Esophagus squamous epithelium (tissue), 5 donors: ENCODE measurements at places on chromosomes 12 and 14.

DNA sequence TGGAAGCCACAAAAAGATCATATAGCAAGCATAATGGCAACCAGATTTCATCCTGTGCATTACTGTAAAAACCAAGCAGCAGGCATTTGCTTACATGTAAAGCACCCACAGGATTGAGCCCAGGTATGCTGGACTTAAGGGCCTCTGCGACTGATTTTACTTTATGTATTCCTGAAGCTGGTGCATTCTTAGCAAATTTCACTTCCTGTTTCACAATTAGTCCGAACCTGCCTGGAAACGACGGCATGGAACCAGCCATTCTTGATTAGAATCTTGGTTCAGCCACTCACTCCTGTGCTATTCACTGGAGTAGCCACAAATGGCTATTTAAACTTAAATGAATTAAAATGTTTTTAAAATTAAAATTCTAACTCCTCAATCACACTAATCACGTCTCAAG, 239.2 kb downstream of the NUAK1 start:
- H3K4me3 ChIP-seq: no peak overlapping the region
- peaks cover 31% of the 10 kb centered on the region for H3K4me1 ChIP-seq
- no peaks in the 10 kb centered on the region for H3K27me3 ChIP-seq
- no peak for DNase-seq
- H3K27ac ChIP-seq: no peak overlapping the region
- no peaks in the 10 kb centered on the region for H3K36me3 ChIP-seq

DNA sequence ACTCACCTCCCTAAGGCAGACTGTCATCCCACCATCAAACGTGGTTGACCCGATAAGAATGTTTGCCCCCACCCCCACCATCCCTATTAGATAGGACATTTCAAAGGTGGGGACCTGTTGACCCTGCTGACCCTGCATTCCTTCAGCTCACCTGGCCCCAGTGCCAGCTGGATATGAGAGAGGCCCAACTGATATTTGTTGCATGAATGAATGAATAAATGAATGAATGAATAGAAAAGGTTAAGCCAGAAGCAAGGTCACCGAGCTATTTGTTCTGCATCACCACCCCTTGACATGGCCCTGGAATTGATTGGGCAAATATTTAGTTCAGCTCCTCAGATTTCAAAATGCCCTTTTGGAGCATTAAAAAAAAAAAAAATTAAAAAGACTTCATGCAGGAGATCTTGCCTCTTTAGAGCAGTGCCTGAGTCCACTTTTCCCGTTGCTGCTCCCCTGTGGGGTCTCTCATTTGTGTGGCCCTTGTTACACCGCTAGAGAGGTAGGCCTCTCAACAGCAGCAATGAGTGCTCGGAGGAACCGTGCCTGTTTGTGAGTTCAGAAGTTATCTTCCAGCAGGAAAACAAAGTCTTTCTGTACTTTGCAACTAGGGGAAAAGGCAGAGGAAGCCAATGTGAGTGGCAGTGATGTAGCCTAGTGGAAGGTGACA, 8.5 kb upstream of the SERPINA5 start:
- DNase-seq: no peak
- H3K27me3 ChIP-seq: no peaks in the 10 kb centered on the region
- no peak overlapping the region for H3K4me3 ChIP-seq
- H3K36me3 ChIP-seq: no peaks in the 10 kb centered on the region
- no peaks in the 10 kb centered on the region for H3K4me1 ChIP-seq

DNA sequence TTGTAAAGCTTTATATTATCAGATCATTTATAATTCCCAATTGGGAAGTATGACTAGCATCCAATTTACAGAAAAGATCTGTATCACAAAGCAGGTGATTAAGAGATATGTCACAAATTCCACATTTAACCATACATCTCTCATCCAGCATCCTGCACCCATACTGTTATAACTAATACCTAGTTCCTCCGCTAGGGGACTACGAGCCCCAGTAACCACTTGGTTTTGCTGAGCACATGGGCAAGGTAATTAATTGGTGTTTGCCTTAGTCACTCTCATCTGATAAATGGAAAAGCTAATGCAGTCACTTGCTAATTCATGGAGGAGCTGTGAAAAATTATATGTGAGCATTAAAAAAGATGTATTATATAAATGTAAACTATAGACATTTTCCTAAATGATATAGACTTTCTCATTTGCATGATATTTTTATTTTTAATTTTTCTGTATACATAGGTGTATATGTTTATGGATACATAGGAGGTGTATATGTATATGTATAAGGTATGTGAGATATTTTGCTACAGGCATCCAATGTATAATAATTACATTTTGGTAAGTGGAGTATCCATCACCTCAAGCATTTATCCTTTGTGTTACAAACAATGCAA, 1031.8 kb downstream of the GALC start:
- H3K27me3 ChIP-seq: no peaks in the 10 kb centered on the region
- H3K36me3 ChIP-seq: no peaks in the 10 kb centered on the region
- H3K4me1 ChIP-seq: no peaks in the 10 kb centered on the region

DNA sequence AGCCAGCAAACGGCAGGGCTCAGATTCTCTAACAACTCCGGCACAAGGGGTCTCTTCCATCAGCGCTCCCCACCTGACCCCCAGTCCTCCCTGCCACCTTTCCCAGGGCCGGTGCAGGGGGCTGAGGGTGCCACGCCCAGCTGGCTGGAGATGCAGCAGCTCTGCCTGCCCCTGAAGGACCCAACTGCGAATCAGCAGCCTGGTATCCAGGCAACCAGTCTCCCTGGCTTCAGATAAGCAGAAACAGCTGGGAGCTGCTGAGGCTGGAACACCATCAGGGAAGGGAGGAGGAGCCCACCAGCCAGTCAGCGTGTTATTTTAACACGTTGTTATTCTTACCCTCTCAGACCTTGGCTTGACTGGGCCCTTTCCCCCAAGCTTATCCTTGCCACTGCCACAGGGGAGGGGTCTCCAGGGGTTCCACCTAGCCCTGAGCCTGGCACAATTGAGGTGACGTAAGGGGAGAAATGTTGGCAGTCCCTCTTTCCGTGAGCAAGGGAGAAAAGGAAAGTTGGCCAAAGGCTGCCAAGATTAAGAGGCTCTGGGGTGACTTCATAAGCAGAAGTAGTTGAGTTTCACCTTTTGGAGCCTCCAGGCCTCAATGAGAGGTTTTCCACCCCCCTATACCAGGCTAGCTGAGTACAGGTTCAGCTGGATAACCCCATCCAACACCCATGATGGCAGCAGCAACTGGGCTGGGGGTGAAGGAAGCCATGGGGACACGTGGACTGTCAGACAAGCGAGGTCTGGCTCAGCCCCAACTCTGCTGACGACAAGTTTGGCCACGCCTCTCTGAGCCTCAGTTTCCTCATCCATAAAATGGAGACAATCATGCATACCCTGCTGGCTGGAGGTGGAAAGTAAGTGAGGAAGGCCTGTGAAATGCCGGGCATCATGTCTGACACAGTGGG, 91.1 kb downstream of the IRF2BPL start:
- peaks cover 41% of the 10 kb centered on the region for H3K4me1 ChIP-seq
- H3K27me3 ChIP-seq: no peaks in the 10 kb centered on the region
- H3K27ac ChIP-seq: no peak overlapping the region
- no peaks in the 10 kb centered on the region for H3K36me3 ChIP-seq
- no peak overlapping the region for H3K4me3 ChIP-seq

DNA sequence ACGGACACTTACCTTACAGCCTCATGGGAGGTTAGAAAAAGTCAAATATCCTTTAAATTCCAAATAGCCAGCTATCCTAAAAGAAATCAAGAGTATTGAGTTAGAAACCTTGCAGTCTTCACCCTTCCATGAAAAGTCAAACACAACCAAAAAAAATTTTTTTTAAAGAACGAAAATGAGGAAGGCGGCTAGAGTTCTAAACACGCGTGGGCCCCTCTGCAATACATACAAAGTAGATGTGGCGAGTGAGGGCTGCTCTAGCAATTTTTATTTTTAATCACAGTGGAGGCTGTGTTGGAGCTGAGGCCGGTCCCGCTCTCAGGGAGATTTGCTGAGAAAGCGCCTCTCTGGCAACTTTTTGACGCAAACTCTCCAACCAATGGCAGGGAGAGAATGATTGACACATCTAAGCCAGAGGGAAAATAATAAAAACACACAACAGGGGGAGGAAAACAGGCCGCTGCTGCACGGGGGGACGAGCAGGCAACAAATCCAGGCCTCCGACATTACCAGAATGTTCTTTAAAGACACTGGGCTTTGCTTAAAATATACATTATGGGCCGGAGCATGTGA, at the start of gene OTX2:
Gene OTX2, minus strand, starts transcription at position 333 of the 573 bp plus-strand sequence. CDS start 5,023 bp downstream, outside the sequence.
- no peaks in the 10 kb centered on the region for H3K36me3 ChIP-seq

DNA sequence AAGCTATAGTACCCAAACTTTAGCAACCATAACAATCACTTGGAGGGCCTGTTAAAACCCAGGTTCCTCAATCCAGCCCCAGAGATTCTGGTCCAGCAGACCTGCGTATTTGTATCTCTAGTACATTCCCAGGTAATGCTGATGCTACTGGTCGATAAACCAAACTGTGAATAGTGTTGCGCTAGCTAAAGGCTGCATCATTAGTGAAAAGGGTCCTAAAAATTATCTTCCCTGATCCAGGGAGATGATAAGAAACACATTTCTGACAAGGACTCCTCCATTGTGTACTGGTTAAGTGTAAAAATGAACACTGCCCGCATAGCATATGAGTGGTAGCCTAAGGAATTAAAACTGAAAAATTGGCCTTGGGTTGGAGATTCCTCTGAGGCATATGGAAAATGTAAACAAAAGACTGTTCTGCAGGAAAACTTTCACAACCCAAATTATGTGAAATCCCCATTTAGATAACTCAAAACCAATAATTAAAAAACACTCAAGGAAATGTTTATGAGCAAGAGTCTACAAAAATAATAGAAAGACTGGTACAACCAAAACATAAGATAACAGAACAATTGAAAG, 322.7 kb downstream of the CEP128 start:
- H3K27me3 ChIP-seq: no peaks in the 10 kb centered on the region
- H3K4me1 ChIP-seq: peaks cover 4% of the 10 kb centered on the region
- no peak overlapping the region for H3K27ac ChIP-seq
- no peaks in the 10 kb centered on the region for H3K36me3 ChIP-seq

GRCh38 chr12:93902192-93902591, 225.0 kb downstream of the CRADD start:
- no peak for DNase-seq
- H3K36me3 ChIP-seq: no peaks in the 10 kb centered on the region
- H3K27me3 ChIP-seq: no peaks in the 10 kb centered on the region
- no peak overlapping the region for H3K4me3 ChIP-seq
- H3K4me1 ChIP-seq: no peaks in the 10 kb centered on the region

DNA sequence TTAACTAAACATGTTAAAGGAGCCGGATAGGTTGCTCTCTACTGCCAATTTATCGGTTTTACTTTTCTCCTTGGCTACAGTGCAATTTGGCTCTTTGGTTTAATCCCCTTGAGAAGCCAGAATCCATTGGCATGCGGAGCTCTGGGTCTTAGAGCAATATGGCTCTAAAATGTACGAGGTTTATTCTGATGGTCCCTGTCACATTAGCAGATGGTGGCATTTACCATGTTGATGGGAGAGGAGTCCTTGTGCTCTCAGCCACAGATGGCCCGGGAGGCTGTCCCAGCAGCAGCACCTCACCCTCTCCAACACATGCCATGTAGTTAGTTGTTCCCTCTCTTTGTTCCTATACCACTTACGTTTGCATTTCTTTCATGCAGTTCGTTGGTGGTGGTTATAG, 179.7 kb downstream of the RGS6 start:
- no peak overlapping the region for H3K4me3 ChIP-seq
- no peaks in the 10 kb centered on the region for H3K4me1 ChIP-seq
- no peaks in the 10 kb centered on the region for H3K27me3 ChIP-seq
- no peak overlapping the region for H3K27ac ChIP-seq
- DNase-seq: no peak

DNA sequence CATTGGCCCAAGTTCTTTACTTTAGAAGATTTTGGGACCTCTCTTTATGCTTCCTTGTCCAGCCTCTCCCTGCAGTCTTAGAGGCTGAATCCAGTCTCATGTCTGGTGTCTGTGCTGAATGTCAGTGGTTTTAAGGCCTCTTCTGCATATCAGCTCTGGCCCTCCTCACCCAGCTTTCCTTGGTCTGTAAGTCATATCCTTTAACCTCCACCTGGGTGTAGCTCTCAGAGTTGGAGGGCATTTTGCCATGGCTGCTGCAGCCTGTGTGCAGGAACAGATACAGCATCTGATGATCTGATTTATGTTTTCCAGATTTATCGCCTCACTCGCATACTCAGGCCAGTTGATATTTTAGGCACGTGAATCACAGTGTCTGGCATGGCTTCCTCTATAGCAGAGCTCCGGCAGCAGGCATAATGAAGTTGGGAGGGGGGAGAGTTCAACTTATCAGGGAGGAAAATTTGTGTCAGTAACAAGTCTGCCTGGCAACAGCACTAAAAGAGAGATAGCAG, 335.0 kb downstream of the PCNX1 start:
- no peaks in the 10 kb centered on the region for H3K27me3 ChIP-seq
- H3K36me3 ChIP-seq: no peaks in the 10 kb centered on the region
- no peaks in the 10 kb centered on the region for H3K4me1 ChIP-seq
- H3K27ac ChIP-seq: no peak overlapping the region
- no peak for DNase-seq
- H3K4me3 ChIP-seq: no peak overlapping the region

DNA sequence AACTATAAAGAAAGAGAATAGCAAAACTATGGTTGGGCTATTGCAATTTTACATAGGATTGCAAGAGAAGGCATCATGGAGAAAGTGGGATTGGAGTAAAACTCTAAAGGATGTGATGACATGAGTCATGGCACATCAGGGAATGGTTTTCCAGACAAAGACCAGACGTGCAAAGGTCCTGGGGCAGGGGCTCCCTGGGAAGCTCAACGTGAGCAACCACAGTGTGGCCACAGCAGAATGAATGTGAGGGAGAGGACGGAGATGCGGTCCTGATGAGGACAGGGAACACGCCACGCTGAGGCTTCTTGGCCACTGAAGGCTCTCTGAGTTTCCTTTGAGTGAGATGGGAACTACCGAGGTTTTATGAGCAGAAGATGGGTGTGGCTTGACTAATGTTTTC, 38.2 kb downstream of the FZD10 start:
- no peak overlapping the region for H3K27ac ChIP-seq
- H3K36me3 ChIP-seq: no peaks in the 10 kb centered on the region
- no peak overlapping the region for H3K4me3 ChIP-seq
- H3K4me1 ChIP-seq: peaks cover 8% of the 10 kb centered on the region
